A549 treated with RU486 at 1 μM for 4 hours (cell line): ENCODE measurements at places on chromosomes 4 and X. TPM values are rescaled to one million over a fixed set of nuclear protein-coding genes. Genes with fewer than 3 reads are reported as not detected.

CFAP299 gene
- not detected in 5 replicates for total RNA-seq

FAM47A gene
- not detected in 5 replicates for total RNA-seq

RAB9B gene
- total RNA-seq: 0.03 to 0.05 TPM (median 0.03 TPM) in 3 of 5 replicates, not detected in the others

FABP2 gene
- total RNA-seq: not detected in 5 replicates

SHROOM2 gene
- total RNA-seq: 0.27 to 0.35 TPM (median 0.32 TPM) in 5 replicates

FGFBP2 gene
- not detected in 5 replicates for total RNA-seq

DDX3X gene
- total RNA-seq: 166 to 309 TPM (median 184 TPM) in 5 replicates

RENBP gene
- total RNA-seq: 0.07 to 0.13 TPM in 2 of 5 replicates, not detected in the others

SH2D1A gene
- total RNA-seq: not detected in 5 replicates

CTSO gene
- total RNA-seq: 0.57 to 1.3 TPM (median 1.0 TPM) in 5 replicates

MXRA5 gene
- not detected in 5 replicates for total RNA-seq

EOLA2 gene
- total RNA-seq: 56.4 to 64.9 TPM (median 59.2 TPM) in 5 replicates

KLHL34 gene
- total RNA-seq: not detected in 5 replicates

UGT2B10 gene
- not detected in 5 replicates for total RNA-seq

TRIM61 gene
- not detected in 5 replicates for total RNA-seq

RAB41 gene
- not detected in 5 replicates for total RNA-seq

NAA11 gene
- total RNA-seq: not detected in 5 replicates

NPY5R gene
- not detected in 5 replicates for total RNA-seq

CXorf51B gene
- total RNA-seq: not detected in 5 replicates

MAGT1 gene
- total RNA-seq: 29.9 to 49.0 TPM (median 41.3 TPM) in 5 replicates

CORIN gene
- total RNA-seq: 0.02 TPM in 1 of 5 replicates, not detected in the others

ZCCHC18 gene
- total RNA-seq: 0.08 to 0.25 TPM (median 0.15 TPM) in 3 of 5 replicates, not detected in the others

DCLK2 gene
- total RNA-seq: 7.9 to 10.4 TPM (median 8.5 TPM) in 5 replicates

NIPAL1 gene
- 0.32 to 0.94 TPM (median 0.74 TPM) in 5 replicates for total RNA-seq

PASD1 gene
- not detected in 5 replicates for total RNA-seq

ADGRG4 gene
- not detected in 5 replicates for total RNA-seq

ITIH6 gene
- not detected in 5 replicates for total RNA-seq

ATP1B4 gene
- not detected in 5 replicates for total RNA-seq

NKX3-2 gene
- total RNA-seq: 0.09 to 0.19 TPM (median 0.14 TPM) in 5 replicates

DDIT4L gene
- 0.38 to 0.62 TPM (median 0.44 TPM) in 5 replicates for total RNA-seq

TEC gene
- 1.3 to 2.1 TPM (median 1.7 TPM) in 5 replicates for total RNA-seq

RNF113A gene
- total RNA-seq: 29.7 to 36.4 TPM (median 31.6 TPM) in 5 replicates

SYN1 gene
- total RNA-seq: 0.11 to 0.31 TPM (median 0.21 TPM) in 5 replicates

F8 gene
- 3.2 to 4.9 TPM (median 4.4 TPM) in 5 replicates for total RNA-seq

UGT2B17 gene
- not detected in 5 replicates for total RNA-seq

SMR3A gene
- total RNA-seq: not detected in 5 replicates

RBM3 gene
- total RNA-seq: 305 to 526 TPM (median 363 TPM) in 5 replicates
